ENCODE measurements at places on chromosomes 16 and 17. TPM values are rescaled to one million over a fixed set of nuclear protein-coding genes. Genes with fewer than 3 reads are reported as not detected.

Gene KLHL10
- total RNA-seq = not detected

Gene SLC25A19
- 9.3 TPM for total RNA-seq

Gene CDH5
- total RNA-seq = 9.6 TPM

Gene ABCA6
- 1.6 TPM for total RNA-seq

Gene TBC1D3G
- total RNA-seq = not detected

Gene PIPOX
- total RNA-seq = 1.4 TPM
